Sigmoid colon (tissue), 7 donors: ENCODE measurements at places on chromosomes 12 and 14. TPM values are rescaled to one million over a fixed set of nuclear protein-coding genes. Genes with fewer than 3 reads are reported as not detected.

DNA sequence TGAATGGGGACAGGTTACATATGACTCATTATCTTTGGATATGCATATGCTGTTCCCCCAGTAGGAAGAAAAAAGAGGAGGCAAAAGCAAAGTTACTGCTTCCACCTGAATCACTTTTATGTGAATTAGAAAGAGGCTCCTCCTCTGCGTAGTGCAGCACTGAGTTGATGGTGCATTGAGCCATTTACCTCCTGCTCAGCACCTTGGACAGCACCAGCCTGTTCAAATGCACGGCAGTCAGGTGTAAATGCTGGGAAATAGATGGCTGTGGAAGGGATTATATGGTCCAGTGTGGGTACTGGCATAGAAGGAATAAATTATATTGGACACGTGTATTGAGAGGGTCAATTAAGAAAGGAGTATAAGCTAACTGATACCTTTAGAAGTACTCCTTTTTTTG, 541.9 kb upstream of the SEL1L start:
- DNase-seq, result no peak

DNA sequence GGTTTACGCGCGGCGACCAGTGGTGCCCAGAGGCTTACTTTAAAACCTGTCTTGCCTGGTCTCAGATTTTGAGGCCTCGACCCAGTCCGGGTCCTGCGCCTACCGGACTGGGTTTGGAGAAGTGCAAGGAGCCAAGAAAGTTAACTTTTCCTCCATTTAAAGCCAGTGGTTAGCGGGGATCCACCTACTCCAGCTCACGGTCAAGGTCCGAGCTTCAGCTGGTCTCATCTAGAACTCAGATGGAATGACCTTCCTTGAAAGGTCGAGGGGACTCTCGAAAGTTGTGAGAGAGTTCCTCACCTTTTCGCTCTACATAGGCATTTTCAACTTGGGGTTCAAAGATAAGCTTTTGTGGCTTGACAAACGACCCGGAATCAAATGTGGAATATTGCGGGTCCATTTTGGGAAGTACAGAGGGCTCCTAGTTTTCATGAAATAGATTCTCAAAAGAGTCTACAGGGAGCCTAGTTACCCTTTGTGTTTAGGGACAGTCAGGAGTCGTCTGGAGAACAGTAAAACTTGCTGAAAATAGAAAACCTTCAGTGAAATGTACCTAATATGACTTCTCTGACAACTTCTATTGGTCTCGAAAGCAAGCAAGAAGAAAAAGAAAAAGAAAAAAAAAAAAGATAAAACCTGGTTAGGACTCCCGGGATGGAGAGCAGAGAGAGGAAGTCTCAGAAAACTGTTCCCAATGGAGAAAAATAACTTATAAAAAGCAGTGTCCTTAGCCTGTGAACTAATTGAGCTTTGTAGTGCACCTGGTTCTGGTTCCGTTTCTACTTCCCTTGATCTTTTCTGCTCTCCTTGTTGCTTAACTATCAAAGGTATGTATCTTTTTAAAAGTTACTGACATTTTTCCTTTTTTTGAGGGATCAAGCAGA, 1.4 kb downstream of the KCNMB4 start:
- no peak for DNase-seq

DNA sequence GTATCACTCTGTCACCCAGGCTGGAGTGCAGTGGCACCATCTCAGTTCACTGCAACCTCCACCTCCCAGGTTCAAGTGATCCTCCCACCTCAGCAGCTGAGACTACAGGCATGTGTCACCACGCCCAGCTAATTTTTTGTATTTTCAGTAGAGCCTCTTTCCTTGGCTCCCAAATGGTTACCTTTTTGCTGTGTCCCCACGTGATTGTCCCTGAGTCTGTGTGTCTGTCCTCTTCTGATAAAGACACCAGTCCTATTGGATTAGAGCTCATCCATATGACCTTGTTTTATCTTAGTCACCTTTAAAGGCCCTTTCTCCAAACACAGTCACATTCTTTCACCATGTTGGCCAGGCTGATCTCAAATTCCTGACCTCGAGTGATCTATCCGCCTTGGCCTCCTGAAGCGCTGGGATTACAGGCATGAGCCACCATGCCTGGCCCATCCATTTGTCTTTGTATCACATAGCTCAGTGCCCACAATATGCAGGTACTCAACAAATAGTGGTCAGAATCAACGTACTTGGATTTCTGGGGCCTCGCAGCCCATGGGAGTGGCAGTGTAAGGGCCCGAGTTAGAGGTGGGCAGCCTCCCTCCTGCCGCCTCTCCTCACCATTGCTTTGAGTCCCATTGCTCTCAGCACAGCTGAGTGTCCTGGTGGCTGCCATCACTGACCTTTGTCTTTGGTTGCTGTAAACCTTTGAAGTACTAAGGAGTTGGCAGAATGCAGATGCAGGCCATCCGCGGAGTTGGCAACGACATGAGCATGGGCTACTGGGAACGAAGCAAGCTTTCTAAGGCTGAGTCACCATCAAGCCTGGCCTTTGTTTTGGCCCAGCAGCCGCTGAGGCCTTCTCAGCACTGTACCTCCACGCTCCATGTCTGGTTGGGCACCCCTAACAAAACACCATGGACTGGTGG, 9.3 kb downstream of the TPCN1 start:
- peak; percentile 46 for DNase-seq

DNA sequence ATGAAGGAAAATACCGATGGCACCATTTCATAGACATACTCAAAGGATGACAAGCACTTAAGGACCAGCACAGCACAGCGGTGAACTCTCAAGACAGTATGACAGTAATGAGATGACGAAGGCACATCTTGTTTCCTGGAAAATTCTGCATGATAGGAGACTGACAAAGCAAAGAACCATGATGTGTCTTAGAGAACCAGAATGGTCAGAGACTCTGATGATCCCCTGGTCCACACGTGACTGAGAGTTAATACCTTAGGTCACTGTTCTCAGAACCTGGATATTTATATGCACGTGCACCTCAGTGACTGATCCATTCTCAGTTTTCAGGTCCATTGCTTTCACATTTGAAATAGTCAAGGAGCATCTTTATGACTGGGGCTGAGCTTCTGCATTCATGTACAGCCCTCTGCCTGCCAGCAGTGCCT, 35.3 kb downstream of the PROX2 start:
- no peak for DNase-seq

- no peak for DNase-seq
Measured at GRCh38 chr12:65319688-65320200, 41.3 kb downstream of the MSRB3 start.

- no peak for DNase-seq
Measured at GRCh38 chr12:67202678-67203012, 66.5 kb upstream of the CAND1 start.

DNA sequence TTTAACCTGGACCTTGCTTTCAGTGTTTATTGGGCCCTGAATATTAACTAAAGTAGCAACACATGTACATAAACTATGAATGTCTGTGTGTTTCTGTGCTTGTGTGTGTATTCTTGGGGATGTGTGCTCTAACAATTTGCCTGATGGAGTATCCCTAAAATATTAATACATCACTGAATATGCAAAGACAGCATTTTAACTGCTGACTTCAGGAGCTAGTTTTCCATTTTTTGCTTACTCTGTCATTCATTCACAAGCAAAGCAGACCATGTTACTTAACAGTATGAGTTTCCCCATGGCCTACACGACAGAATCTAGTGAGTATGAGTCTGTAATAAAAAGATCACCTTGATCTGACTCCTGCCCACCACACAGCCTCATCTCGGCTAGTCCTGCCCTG, 402.8 kb downstream of the BCAT1 start:
- DNase-seq, result no peak

GRCh38 chr14:37709419-37710195, 114.2 kb downstream of the TTC6 start:
- DNase-seq, result no peak

GRCh38 chr12:29733501-29733900, 50.2 kb downstream of the TMTC1 start:
- DNase-seq, result no peak

- no peak for DNase-seq
Measured at GRCh38 chr12:43060742-43061141, 471.2 kb upstream of the PRICKLE1 start.

DNA sequence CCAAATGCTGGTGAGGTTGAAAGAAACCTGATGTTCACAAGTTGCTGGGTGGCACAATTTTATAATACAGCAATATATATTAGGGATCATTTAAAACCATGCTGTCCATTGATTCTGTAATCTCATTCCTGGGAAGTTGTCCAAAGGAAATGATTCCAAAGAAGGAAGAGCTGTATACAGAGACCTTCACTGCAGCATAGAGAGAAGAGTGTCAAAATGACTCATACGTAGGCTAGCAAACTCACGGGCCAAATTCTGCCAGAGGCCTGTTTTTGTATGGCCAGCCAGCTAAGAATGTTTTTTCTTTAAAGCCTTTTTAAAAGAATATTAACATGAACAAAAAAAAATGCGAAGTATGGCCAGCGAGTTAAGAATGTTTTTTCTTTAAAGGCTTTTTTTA, 69.2 kb upstream of the MED13L start:
- DNase-seq, result no peak

GRCh38 chr12:94041850-94042249, 106.5 kb upstream of the PLXNC1 start:
- DNase-seq, result no peak

DNA sequence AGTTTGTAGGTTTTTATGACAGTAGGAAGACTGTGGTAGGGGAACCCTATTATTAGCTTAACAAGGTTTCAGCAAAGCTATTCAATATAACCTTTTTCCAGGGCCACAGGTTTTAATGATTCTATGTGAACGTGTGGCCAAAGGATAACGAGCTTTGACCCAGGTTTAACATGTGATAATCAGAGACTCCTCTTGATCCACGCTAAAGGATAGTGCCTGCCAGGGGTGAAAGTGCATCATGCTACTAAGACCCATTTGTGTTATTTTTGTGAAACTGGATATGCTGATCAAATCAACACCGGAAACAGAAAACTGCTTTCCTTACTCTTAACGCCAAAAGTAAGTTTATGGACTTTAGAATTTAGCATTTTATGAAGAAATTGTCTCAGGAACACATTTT, 909 bp upstream of the TAOK3 start:
- DNase-seq, result no peak

DNA sequence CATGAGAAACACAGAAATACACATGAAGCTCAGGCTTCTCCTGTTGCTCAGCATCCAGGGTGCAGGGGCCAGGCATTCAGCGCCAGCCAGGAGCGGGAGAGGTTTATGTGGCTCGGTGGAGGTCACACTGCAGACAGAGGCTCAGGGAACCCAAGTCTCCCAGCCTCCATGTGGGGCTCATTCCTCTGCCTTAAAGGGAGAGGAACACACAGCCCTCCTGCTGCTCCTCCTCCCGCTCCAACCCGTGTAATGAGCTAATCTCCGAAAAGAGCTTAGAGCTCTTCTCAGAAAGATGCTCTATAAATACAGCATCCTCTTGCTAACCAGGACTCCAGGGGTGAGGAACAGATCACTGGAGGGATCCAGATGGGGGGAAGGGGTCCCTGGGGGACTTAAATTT, 28.2 kb downstream of the FGF6 start:
- DNase-seq, result no peak

DNA sequence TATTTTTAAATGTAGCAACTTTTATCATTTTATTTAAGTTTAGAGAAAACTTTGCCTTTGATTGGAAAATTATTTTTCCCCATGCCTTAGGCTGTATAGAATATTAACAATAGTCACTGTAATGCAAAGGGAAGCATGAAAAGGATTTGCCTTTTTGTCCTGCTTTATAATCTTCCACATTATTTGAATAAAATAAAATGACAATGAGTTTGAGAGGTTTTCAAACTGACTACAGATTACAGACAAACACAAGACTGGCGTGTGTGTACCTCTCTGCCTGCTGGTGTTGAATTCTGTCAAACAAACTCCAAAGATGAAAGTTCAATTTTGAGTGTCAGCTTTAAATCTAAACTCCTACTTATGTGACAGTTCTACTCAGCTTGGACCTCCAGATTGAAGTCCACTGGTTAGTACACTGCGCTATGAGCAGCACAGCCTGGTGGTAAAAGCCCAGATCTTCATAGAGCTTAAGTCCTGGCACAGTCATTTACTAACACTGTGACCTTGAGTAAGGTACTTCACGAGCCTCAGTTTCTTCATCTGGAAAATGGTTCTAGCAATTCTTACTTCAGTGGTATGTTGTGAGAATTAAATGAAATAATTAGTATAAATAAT, 98.3 kb upstream of the CPNE8 start:
- no peak for DNase-seq

GRCh38 chr12:58302487-58303011, 361.2 kb downstream of the ATP23 start:
- DNase-seq, result no peak

GRCh38 chr12:122862872-122863701, 27.8 kb downstream of the HIP1R start:
- peak; percentile 57 for DNase-seq

- DNase-seq, result no peak
Measured at GRCh38 chr12:99137124-99137855, 492.2 kb downstream of the APAF1 start.

DNA sequence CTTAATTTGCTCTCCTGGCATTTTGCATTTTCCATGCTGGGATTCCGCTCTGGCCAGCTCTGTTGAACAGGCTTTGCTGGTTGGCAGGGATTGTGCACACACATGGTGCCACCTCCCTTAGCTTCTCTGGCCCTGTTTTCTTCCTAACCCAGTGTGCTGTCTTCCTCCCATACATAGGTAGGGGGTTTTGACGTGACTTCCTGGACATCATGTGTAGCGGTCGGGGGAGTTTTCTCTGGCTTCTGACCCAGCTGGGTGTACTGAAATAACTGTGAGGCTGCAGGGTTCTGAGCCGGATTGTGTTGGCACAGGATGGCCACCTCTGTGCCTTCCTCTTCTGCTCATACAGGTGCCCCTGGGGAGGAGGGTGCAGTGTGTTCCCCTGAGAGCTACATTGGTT, 25.7 kb downstream of the C14orf132 start:
- no peak for DNase-seq

GRCh38 chr12:28258998-28259397, 68.7 kb downstream of the CCDC91 start:
- DNase-seq, result no peak

- DNase-seq, result no peak
Measured at GRCh38 chr12:82608706-82609105, 78.0 kb upstream of the TMTC2 start.

DNA sequence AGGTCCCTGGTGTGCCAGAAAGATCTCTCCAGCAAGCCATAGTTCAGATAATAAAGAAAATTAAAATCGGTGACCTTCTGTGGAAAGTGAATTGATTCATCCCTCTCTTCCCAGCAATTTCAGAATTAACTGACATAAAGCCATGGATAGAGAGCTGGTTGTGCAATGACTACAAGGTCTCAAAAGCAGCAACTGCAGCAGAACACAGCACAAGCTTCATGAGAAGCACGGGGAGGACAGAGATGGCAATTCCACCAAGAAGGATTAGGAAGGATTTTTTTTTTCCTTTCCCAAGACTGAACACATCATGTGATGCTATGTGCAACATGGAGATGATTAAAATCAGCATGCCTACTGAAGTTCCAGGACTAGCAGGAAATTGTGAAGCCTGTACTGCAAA, 154.9 kb upstream of the PLEKHG7 start:
- no peak for DNase-seq

The KRT77 gene
- not detected for total RNA-seq

The TAS2R42 gene
- total RNA-seq, result not detected

The CNIH1 gene
- 147 TPM for total RNA-seq

The CELA1 gene
- total RNA-seq, result not detected

The NTN4 gene
- total RNA-seq, result 10.3 TPM

The ZFHX2 gene
- total RNA-seq, result 0.33 TPM

The NUAK1 gene
- total RNA-seq, result 5.8 TPM

The GAS2L3 gene
- 6.1 TPM for total RNA-seq
